ENCODE measurements at places on chromosomes 11 and 22.

GRCh38 chr11:107179829-107180228 lies 161.6 kb upstream of the GUCY1A2 start:
- DNase-seq, result no peak

DNA sequence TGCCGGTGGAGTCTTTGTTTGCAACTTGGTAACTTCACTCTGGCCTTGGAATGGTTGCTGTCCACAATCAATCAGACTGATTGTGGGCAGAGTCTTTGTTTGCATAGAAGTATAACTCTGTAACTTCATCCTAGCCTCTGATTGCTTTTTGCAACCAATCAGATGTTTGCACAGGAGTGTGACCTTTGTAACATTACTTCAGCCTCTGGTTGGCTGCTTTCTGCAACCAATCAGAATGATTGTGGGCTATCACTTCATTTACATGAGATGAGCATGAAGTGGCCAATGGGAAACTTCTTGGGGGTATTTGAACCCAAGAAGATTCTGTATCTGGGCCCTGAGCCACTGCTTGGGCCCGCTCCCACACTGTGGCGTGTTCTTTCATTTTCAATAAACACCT lies 79.6 kb upstream of the CLDN5 start:
- no peak for DNase-seq

GRCh38 chr11:127622686-127623085 lies 622.1 kb upstream of the KIRREL3 start:
- no peak for DNase-seq

GRCh38 chr11:32586576-32587190 lies 3.1 kb downstream of the EIF3M start:
- no peak for DNase-seq

DNA sequence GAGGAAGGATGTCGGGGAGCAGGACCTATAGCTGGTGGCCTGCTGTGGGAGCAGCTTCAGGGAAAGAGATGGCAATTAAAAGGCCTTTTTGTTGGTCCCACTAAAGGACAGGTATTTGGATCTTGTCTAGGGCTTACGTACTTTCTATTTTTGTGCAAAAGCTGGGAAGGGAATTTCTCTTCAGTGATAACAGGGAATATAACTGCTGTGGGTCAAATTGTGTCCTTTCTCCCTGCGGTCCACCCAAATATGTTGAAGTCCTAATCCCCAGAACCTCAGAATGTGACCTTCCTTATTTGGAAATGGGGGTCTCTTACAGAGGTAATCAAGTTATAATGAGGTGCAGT lies 14.0 kb downstream of the HSPA8 start:
- DNase-seq, result no peak

DNA sequence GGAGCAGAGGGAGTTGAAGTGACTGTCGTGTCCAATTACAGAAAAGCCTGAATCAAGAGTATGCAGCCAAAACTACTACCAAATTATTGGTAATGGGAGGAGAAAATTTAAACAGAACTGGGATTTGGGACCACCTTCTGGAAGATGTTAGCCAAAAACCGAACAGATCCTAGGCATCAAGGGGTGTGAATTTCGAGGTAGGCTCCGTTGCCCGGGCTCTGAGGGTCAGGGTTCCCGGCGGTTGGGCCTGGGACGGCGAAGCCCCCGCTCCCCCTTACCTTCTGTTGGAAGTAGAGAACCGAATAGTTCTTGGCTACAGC lies 313 bp downstream of the PRCP start:
- DNase-seq, result no peak

GRCh38 chr11:7893796-7894195 lies 37.3 kb downstream of the OR10A6 start:
- no peak for DNase-seq

- DNase-seq, result no peak
Observed at GRCh38 chr11:116953530-116954285, 116.3 kb upstream of the APOA1 start.

DNA sequence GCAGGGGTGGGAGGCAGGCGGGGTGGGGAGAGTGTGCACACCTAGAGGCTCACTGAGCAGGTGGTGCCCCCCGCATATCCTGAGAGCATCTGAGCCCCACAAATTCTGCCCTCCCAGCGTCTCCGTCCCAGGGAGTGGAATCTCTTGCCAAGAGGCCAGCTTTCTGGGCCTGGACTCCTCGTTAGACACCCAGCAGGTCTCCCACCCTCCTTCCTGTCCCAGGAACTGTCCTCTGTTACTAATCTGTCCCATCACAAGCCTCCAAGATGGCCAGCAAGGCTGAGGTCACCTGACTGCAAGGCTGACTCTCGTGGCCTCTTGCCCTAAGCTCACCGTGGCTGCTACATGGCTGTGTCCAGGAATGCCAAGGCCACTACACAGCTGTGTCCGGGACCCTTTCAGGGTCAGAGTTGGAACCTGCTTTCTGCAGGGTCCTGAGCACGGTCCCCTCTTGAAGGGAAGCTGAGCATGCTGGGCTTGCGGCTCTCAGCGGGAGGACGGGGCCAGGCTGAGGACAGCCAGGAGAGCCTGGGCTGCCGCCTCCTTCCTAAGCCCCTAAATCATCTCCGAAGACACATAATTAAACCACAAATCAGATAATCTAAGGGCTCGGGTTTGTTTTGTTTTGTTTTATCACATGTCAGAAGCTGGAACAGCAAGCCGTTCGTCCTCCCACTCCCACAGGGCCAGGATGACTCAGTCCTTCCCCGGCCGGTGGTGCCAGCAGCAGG lies 1327.3 kb downstream of the TBC1D22A start:
- peak; percentile 47 for DNase-seq

- DNase-seq, result no peak
Observed at GRCh38 chr11:95108671-95109551, 19.3 kb downstream of the ENDOD1 start.

- no peak for DNase-seq
Observed at GRCh38 chr11:125088576-125089455, 22.6 kb downstream of the TMEM218 start.

GRCh38 chr11:11387207-11387606 lies 34.2 kb upstream of the CSNK2A3 start:
- DNase-seq, result no peak

DNA sequence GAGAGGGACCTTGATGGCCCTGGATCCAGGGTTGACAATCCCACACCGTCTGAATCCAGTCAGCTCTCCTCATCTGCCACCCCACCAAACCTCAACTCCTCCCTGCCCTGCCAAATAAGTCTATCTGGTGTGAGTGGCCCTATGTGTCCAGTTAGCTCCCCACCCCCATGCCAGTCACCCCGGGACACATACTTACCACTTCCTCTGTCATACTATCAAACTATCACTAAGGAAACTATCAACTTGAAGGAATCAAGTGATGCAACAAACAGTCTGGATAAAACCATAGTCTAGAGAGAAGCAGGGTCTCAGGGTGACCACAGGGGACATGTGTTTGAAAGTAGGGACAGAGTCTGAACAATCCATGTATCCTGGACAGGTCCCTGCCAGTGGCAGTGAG lies 13.2 kb upstream of the CSF2RB start:
- DNase-seq, result no peak

GRCh38 chr11:127061947-127062346 lies 61.4 kb upstream of the KIRREL3 start:
- DNase-seq, result no peak

GRCh38 chr11:86068138-86068871 lies 579 bp downstream of the PICALM start:
- DNase-seq, result peak; percentile 77

DNA sequence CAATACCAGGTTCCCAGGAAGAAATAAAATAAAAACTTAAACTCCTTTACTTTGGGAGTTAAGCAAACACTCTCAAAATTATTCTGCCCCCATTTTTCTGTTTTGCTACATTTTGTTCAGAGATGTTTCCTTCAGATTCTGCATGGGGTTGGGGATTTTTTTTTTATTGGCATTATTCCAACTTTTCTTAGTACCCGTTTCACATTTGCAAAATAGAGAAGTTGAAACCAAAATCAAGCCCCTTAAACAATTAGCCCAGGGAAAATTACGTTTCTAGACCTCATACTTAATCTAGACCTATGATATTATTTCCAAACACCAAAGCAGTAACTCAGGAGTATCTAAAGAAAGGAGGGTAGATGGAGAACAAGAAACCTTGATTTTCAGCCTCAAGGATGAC lies 20.6 kb upstream of the MS4A7 start:
- no peak for DNase-seq

DNA sequence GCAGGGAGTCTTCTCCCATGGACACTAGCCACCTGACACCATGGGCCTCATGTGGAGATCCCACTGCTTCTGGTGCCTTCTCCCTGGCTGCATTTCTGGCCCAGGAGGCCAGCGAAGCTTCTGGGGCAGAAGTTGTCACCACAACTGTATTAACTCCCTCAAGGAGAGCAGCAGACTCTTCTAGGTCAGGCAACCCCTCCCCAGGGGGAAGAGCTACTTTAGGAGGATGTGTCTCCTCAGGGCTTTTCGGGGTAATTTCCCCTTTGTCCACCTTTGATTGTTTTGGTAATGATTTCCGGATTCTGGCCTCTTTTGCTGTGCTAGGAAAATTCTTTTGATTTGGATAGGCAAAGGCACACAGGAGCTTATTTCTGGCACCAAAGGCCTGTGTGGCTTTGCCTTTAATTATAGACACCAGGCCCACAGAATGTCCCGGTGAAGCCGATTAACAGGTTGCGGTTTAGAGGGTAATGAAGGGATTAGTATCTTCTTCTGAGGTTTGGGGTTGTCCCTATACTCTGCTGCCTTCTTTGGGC lies 8.9 kb upstream of the UCP2 start:
- no peak for DNase-seq

- no peak for DNase-seq
Observed at GRCh38 chr22:47396105-47396504, 633.7 kb downstream of the TBC1D22A start.

- DNase-seq, result no peak
Observed at GRCh38 chr11:114160894-114161293, 101.4 kb downstream of the ZBTB16 start.

DNA sequence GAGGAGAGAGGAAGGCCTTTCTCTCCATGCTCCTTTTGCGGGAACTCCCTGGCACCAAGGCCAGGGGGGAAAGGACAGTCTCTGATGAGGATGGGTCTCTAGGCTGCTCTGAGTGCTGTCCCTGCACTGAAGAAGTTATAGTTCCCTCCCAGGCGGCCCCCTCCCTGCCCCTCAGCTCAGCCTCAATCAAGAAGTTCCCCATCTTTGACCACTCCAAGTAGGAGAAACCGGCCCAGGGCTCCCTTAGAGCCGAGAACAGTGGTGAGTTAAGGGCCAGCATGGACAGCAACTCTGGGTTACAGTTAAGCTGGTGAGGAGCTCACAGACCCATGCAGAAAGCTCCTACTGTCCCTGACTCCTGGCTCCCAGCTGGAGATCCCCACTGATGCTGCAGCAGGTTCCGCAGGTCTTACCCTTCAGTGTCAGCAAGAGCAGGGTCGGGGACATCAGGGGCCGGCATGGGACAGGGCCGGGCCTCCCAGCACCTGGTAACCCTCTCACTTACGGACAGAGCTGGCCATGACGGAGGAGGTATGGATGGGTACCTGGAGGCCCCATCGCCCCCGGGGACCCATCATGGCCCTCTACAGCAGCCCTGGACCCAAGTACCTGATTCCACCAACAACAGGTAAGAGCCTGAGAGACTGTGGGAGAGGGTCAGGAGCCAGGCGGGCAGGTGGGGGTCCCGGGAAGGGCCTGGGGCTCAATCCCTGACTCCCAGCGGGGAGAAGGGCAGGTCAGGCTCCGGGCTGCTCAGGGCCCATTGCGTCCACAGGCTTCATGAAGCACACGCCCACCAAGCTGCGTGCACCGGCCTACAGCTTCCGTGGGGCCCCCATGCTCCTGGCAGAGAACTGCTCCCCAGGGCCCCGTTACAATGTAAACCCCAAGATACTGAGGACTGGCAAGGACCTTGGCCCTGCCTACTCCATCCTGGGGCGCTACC lies 4.2 kb downstream of the SCGB1C1 start:
- no peak for DNase-seq

DNA sequence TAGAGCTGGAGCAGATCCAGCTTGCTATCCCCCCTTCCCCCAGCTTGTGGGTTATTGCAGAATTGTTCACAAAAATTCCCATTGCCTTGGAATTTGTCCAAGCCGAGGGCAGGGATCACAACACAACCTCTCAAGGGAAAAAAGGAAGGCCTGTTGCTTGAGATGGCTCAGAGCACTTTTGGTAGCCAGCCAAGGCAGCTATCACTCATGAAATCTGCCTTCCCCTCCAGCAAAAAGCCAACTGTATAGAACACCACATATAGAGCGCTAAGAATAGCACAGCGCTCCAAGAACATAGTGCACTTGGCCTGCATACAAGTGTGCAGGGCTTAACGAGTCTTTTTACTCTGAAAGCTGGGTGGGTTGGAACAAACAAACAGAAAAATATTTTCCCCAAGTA lies 46.2 kb downstream of the FAM83F start:
- DNase-seq, result peak; percentile 73

DNA sequence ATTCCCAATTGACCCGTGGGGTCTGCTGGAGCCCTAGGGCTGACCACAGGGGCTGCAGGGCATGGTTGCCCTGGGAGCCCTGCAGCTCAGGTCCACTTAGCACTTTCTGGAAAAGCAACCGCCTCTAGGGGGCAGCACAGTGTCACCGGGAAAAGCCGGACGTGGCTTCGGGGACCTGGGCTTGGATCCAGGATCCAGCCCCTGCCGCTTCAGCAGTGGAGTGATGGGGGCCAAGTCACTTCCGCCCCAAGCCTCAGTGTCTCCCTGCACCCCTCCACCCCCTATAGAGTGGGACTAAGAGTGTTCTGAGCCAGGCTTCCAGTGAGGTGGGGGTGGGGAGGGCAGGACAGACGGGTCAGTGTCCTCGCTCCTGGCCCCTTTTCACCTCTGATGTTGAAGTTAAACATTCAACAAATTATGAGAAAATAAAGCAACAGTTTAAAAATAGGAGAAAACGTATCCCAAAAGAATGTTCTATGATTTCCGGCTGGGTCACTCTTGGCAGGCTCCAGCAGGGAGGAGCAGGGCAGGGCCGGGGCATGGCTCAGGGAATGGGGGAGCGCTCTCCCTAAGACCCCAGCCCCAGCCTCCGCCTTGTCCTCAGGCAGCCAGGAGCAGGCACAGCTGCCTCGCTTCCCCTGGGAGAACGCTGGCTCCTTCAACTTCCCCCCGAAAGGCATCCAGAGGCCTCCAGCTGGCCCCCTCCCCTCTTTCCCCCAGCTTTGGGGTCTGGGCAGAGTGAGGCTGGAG lies 96.5 kb upstream of the FGF3 start:
- peak; percentile 82 for DNase-seq

- no peak for DNase-seq
Observed at GRCh38 chr22:32389685-32390084, 22.4 kb downstream of the RTCB start.

DNA sequence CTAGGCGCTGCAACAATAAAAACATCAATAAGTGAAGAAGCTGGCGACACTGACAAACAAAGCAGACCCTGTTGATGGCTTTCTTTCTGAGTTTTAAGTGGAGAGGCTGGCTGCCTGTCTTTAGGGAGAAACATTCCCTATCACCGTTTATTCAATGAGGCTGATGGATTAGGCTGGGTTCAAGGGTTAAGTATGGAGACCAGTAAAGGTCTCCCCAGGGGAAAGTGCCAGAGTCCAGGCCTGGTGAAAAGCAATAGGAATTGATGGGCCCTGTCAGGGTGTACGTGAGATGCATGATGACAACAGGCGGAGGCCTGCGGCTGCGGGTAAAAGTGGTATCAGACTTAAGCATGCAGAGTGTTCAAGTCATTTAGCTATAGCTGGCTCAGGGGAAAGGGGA lies 102.6 kb downstream of the ALX4 start:
- DNase-seq, result no peak

- no peak for DNase-seq
Observed at GRCh38 chr22:37509059-37509860, 10.0 kb downstream of the CARD10 start.

- no peak for DNase-seq
Observed at GRCh38 chr11:86230921-86231434, 13.6 kb upstream of the EED start.
